ENCODE measurements at places on chromosomes 11 and 22.

DNA sequence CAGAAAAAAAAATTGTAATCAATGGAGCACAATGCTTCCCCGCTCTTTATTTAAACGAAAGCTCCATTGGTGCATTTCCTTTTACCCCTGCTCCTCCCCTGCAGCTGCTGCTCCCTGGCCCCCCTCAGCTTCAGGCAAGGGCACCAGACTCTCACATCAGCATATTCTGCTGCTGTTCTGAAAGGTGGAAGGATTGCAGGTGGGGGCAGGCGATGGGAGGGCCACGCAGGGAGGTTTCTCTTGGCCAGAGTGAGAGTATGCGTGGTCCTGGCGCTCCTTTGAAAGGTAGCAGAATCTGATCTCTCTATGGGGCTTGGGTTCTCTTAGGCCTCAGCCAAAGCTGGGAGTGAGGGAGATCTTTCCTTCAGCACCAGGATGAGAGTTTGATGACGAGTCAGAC is 240.9 kb upstream of the CADM1 start:
- DNase-seq = no peak

DNA sequence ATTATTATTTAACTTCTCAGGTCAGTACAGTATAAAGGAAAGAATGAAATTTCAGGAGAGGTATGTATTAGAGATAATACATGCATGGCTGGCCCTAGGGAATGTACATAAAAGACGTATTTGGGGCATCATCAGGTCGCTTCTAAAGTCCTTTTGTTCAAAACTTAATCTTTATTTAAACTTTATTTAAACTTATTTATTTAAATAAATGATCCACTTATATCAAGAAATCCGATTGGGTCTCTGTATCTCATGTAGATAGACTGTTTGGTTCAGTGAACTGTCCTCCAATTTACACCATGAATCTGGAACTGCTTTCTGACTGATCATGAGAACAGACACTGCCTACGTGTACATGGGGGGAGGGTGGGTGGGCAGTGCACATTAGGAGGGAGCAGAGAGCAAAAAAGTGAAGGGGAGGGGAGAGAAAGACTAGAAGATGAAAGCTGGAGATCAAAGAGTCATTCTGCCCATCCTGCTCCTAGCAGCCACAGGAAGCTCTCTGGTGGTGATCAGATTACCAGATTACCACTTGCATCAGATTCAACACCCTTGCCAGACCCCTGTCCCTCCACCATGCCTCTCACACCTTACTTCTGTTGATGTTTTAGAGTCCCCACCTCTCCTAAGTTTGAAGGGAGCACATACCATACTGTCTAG is 92.1 kb upstream of the MTMR2 start:
- no peak for DNase-seq

DNA sequence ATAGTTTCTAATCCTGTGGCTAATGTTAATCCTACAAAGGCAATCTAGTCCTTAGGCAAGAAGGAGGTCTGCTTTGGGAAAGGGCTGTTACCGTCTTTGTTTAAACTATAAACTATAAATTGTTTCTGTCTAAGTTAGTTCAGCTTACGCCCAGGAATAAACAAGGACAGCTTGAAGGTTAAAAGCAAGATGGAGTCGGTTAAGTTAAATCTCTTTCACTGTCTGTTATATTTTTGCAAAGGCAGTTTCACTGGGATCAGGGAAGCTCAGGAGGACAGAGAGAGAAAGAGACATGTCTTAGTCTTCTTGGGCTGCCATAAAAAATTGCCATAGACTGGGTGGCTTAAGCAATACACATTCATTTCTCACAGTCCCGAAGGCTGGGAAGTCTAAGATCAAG is 27.6 kb upstream of the CEP295 start:
- DNase-seq = no peak

GRCh38 chr11:45319077-45319476 is 32.9 kb upstream of the SYT13 start:
- DNase-seq = no peak

DNA sequence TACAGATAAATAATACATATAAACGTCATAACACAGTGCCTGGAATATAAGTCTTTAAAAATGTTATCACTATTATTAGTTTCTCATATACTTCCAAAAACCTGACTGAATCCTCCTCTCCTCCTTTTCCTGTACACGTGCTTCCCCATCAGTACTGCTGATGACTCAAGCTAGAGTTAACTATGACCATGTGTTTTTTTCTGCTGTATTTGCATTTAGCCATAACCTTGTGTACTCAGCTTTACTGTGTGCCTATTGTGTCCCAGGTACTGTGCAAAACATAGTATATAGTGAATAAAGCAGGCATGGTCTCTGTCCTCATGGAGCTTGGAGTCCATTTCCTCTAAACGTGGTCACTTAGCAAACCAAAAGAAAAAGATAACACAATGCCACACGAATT is 56.5 kb upstream of the ARHGAP32 start:
- no peak for DNase-seq
